ENCODE measurements at places on chromosomes 16 and 17.

DNA sequence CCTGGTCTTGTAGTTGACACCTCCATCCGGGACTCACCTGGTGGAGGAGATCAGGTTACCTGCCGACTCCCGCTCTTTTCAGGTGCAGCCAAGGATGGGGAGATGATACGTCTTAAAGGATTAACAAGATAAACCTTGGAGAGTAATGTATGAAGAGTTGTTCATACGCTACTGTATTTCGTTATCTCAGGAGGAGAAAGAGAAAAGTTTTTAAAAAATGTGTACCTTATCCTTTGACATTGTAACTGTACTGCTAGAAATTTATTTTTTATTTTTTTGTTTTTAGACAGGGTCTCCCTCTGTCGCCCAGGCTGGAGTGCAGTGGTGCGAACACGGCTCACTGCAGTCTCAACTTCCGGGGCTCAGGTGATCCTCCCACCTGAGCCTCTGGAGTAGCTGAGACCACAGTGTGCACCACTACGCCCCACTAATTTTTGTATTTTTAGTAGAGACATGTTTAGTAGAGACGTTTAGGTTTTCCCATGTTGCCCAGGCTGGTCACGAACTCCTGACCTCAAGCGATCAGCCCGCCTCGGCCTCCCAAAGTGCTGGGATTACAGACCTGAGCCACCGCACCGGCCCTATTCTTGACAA lies 764 bp upstream of the SMURF2 start:
- no peak for DNase-seq

DNA sequence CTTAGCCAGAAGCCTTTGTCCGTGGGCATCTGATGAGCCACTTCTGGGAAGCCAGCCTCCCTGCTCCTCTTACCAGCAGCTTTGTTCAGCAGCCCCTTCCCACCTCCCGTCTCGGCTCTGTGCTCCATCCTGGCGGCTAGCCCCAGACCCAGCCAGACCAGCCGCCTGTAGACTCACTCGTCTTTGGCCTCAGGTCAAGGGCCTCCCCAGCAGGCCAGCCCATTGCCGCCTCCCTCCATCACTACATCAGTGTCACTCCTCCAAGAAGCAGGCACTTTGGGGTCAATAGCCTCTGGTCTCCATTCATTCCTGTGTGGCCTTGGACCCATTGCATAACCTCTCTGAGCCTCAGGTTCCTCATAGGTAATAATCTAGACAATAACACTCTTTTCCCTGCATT lies 20.9 kb upstream of the CRHR1 start:
- DNase-seq: no peak

- DNase-seq: no peak
Measured at GRCh38 chr16:58009856-58010416, 8.7 kb downstream of the USB1 start.

DNA sequence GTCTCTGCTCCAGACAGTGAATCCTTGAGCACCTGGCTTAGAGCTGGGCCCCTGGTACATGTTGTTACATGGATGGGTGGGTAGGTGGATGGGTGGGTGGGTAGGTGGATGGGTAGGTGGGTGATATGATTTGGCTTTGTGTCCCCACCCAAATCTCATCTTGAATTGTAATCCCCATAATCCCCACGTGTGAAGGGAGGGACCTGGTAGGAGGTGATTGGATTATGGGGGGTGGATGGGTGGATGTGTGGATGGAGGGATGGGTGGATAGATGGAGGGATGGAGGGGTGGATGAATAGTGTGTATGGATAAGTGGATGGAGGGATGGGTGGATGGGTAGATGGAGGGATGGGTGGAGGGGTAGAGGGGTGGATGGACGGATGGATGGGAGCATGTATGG lies 26.6 kb upstream of the NPTX1 start:
- DNase-seq: no peak

GRCh38 chr16:55982597-55982996 lies 107.4 kb upstream of the CES5A start:
- no peak for DNase-seq

- DNase-seq: peak; percentile 55
Measured at GRCh38 chr16:70430667-70431536, 8.0 kb downstream of the ST3GAL2 start.

GRCh38 chr16:87765473-87765775 lies 362 bp downstream of the KLHDC4 start:
- DNase-seq: peak; percentile 79

- no peak for DNase-seq
Measured at GRCh38 chr17:42623732-42624596, 14.5 kb downstream of the TUBG1 start.

DNA sequence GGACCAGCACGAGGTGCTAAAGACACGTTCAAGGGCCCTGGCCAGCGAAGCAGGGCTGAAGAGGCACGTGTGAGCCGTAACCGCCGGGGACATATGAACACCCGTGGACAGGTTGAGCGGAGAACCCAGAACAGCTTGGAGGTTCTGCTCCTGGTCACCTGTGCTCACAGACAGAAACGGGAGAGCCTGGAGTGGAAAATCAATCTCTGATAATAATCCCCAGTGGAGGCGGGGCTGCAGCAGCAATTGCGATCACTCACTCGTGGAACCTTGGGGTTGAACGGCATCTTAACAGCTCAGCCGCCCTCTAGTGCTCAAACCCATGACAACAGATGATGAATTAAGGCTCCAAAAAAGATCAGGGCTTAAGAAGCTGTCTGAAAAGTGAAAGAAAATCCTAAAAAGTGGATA lies 25.6 kb downstream of the WIPI1 start:
- DNase-seq: peak; percentile 62

- DNase-seq: peak; percentile 26
Measured at GRCh38 chr16:74698222-74698621, 2.4 kb downstream of the MLKL start.

GRCh38 chr16:73831220-73831619 lies 465.4 kb upstream of the PSMD7 start:
- no peak for DNase-seq

- no peak for DNase-seq
Measured at GRCh38 chr16:23391381-23392222, 61.4 kb downstream of the COG7 start.

DNA sequence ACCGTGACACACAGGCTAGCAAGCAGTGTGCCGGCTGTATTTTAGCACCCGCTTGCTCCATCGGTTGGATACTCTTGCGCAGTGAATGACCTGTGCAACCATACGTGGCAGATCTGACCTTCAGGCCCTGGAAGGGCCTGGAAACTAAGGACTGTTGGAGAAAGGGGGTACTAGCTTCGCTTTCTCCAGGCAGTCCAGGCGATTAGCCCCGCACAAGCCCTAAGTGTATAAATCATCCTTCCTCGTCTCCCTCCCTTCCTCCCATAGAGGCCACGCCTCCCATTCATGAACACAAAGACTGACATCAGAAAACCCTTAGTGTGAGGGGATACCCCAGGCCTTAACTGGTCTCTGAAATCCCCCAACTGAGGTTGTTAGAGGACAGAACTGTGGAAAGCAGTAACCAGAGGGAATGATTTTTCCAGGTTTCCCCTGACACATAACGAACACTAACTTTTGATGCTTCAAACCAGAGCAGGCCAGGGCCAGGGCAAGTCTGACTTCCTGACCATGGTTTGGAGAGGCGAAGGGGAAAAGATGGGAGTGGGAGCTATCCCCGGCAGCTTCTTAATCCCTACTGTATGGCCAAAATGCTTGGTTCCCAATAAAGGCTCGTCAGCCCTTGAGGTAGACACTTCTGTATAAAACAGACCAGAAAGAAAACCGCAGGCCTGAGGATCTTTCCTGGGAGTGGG lies 1.4 kb upstream of the DYNLL2 start:
- no peak for DNase-seq

- DNase-seq: no peak
Measured at GRCh38 chr16:49856672-49857330, 889 bp upstream of the ZNF423 start.

DNA sequence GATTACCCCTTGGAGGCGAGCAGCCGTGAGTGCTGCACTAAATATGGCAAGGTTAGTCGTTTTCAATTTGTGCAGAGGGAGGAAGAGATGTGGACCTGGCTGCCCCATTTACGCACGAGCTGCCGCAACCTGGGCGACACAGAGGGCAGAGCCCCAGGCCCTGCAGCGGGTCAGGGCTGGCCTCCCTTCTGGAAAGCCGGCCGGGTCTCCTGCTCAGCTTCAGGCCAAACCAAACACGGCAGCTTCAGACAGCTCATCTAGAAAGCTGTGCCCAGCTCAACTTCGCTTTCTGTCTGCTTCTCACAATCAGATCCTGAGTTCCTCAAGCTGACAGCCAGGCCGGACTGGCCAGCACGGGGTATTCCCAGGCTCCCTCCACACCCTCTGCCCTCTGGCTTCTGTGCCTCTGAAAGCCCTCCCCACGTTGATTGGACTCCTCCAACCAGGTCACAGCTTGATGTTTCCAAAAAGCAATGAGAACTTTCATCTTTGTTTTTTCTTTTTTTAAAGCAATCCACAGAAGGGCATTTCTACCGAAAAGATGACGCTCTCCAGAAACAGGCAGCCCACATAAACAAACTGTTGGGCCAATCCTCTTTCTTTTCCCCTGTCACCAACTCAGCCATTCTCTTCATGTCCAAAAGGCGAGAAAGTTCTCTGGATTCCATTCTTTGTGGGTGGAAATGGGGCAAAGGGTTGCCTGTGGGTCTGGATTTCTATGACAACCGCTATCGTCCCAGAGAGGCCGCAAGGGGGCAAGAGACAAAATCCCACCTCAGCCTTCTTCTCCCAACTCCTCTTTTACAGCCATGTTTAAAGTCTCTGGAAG lies 189.0 kb downstream of the ZFHX3 start:
- no peak for DNase-seq

DNA sequence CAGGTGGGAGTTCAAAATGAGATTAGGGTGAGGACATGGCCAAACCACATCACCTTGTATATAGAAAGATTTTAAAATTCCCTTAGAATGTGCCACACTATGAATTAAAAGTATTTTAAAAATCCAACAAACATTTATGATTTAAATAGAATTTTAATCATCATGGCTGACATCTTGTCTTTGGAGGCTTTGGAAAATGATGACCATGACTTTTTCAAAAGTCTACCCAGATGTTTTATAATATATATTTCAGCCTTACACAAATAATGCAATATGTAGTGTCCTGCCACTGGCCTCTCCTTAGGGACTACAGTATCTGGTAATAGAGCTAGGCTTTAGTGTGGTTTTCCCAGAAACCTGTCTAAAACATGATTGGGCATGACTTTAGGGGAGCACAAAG lies 1353.4 kb upstream of the GOT2 start:
- DNase-seq: no peak

DNA sequence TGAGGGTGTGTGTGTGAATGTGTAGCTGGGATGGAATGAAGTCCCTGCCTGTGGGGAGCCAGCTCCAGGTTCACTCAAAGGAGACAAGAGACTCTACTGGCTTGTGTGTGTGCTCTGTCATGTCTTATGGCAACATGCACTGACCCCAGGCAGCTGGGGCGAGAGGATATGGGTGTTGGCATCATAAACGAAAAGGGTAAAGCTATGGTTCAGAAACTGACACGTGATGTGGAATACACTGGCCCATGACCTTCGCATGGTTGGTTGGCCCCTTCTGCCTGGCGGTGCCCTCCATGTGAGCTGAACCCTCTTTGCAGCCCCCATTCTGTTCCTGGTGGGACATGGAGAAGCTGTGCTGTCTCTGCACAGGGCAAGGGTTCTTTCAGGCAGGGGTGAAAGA lies 21.9 kb downstream of the ZNF750 start:
- DNase-seq: no peak

GRCh38 chr16:15031179-15031578 lies 24.7 kb downstream of the NTAN1 start:
- DNase-seq: no peak

Measured in CD4-positive, alpha-beta T cell treated with Interleukin-2 at 100 ng/mL for 4 hours (primary cell).